Cortex of kidney (tissue), 1 donor: ENCODE measurements at places on chromosomes 13 and 19.

DNA sequence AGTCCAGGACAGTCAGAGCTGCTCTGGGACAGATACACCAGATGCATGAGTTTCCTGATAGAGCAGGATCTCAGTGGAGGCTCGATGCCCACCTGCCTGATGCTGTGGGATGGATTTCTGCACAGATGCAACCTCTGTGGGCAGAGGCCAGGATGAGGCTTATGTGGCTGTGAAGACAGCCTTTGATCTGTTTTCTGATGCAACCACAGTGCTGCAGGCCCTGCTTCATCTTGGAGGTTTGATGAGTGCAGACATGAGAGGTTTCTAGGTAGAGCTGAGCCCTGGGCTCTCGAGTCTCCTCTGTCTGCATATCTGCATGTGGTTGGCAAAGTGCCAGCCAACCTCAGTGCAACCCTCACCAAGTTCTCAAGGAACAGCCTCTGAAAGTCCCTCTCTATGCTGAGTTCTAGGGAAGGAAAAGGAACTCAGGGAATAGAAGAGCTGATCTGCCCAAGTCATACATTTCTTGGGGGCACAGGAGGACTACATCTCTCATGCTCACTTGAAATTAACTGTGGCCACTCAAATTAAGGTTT, 23.1 kb upstream of the TSHZ3 start:
- no peak for DNase-seq

DNA sequence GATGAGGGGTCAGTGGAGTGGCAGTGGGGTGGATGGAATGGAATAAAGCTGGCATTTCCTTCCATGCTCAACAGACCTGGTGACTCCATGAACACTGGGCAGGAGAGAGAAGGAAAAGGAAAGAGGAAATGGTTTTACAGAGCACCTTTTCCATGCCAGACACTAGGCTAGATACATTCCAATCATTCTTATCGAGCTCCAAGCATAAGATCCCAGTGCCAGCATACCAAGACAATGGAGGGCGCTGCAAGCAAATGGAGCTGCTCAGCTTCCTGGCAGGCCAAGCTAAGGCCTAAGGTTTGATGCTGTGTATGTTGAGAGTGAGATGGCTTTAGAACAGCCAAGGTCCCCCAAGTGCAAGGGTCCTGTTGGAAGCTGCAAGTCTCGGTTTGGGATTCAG, 113.2 kb downstream of the HSPH1 start:
- DNase-seq, result no peak

GRCh38 chr19:14400951-14401431, 18.1 kb downstream of the DDX39A start:
- no peak for DNase-seq

GRCh38 chr19:40811478-40812341, 12.7 kb downstream of the EGLN2 start:
- DNase-seq, result no peak

GRCh38 chr19:53422551-53422950, 9.2 kb upstream of the ZNF761 start:
- no peak for DNase-seq

DNA sequence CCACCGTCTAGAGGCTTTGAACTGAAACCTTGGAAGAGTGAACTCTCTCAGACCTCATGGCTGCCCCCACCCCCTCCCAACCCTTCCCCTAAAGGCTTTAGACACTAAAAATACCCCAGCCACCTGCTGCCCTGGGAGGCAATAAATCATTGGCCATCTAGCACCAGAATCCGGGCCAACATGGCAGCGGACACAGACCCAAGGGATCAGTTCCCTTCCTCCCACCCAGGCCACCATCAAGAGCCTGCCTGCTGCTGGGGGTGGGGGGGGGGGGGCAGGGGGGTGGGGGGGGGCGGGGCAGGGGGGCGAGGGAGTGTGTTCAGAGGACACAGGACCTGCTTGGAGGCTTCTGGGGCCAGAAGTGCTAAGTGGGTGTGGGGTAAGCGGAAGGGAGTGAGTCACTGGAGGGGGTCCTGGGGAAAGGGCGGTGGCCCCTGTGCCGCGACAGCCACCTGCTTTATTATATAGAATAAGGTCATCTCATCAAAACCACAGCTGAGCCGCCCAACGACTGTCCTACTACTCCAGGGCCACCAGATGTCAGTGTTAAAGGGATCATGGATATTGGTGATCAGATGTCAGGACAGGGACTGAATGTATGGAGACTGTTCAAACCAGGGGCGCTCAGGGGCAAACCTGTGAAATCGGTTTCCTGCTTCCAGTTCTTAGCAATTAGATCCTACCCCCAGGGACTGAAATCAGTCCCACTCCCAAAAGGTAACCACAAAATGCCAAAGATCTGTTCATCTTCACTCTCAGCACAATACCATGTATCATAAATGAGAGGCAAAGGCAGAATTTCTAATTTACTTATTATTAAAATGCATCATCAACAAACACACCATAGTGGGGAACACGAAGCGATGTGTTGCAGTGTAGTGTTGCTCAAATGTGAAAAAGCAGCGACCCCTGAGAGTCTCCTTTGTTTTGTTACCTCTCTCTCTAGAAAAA, 24.3 kb downstream of the ARL11 start:
- DNase-seq, result no peak

GRCh38 chr13:32255724-32256109, 59.4 kb downstream of the ZAR1L start:
- no peak for DNase-seq

- DNase-seq, result no peak
These were observed 1124.2 kb downstream of the SLITRK1 start for GRCh38 chr13:82758044-82758443.

GRCh38 chr19:49937750-49938381, 8.6 kb upstream of the NUP62 start:
- no peak for DNase-seq

DNA sequence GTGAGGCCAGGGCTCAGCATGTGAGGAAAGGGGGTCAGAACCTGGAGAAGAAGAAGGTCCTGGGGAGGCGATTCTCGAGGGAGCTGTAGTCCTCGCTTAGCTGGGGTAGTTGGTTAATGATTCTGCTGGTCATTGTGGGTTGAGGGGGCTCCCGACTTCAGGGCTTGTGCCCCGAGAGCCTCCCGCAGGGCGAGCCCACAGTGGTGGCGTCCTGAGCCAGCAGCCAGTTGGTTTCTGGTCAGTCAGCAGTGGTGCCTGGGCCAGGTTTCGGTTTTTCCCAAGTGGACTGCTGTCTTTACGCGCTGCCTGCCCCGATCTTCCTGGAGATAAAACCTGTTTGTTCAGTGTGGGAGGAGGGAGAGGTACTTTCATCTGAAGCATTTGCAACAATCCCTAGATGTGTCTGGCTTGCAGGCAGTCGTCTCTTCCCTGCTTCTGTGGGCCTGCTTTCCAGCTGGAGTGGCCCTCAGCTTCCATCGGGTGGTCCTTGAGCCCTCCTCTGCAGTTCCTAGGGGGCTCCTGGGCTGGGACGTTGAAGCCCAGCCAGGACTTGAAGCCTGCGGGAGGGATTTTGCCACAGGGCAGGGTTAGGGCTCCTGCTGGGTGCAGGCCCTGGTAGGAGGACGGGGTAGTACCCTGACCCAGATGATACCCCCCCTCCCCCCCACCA, 3.2 kb downstream of the PTBP1 start:
- no peak for DNase-seq

- no peak for DNase-seq
These were observed 24.4 kb upstream of the TNFSF11 start for GRCh38 chr13:42549552-42549936.

DNA sequence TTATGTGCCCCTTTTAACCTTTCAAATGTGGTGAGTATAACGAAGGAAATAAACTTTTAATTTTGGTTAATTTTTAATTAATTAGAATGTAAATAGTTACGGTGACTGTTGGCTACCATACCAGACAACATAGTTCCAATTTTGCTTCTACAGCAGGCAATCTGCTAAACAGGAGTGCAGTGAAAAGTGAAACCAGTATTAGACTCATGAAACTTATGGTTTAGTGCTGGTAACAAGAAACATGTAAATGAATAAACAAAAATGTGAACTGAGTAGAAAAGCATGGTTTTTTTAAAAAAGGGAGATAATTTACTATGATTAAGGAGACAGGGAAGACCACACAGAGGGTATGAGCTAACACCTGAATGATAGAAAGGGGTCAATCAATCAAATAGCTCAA, 478.4 kb downstream of the PCDH9 start:
- DNase-seq, result no peak

GRCh38 chr19:40603389-40604170, 2.4 kb downstream of the LTBP4 start:
- DNase-seq, result no peak

GRCh38 chr13:26943748-26944147, 183.2 kb upstream of the GPR12 start:
- no peak for DNase-seq

GRCh38 chr19:8697671-8698432, 743 bp downstream of the ACTL9 start:
- DNase-seq, result no peak

DNA sequence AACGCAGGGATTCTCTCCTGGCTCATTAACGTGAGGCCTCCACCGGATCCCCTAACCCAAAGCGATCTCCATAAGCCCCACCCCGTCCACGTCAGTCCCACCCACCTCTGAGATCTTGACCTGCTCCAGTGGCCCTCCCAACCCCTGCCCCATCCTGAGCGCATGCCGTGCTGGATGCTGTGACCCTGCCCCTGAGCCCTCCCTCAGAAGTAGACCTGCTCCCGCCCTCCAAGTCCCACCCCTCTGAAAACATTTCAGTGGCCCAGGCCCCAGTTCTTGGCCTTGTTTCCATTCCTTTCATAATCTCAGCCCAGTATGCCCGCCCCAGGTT, 19.9 kb downstream of the LMTK3 start:
- DNase-seq, result no peak

- DNase-seq, result no peak
These were observed 84.0 kb upstream of the LSM14A start for GRCh38 chr19:34088292-34088691.

GRCh38 chr19:16506961-16507360, 10.8 kb downstream of the C19orf44 start:
- no peak for DNase-seq

GRCh38 chr19:15905026-15905425, 7.2 kb upstream of the CYP4F2 start:
- DNase-seq, result no peak

DNA sequence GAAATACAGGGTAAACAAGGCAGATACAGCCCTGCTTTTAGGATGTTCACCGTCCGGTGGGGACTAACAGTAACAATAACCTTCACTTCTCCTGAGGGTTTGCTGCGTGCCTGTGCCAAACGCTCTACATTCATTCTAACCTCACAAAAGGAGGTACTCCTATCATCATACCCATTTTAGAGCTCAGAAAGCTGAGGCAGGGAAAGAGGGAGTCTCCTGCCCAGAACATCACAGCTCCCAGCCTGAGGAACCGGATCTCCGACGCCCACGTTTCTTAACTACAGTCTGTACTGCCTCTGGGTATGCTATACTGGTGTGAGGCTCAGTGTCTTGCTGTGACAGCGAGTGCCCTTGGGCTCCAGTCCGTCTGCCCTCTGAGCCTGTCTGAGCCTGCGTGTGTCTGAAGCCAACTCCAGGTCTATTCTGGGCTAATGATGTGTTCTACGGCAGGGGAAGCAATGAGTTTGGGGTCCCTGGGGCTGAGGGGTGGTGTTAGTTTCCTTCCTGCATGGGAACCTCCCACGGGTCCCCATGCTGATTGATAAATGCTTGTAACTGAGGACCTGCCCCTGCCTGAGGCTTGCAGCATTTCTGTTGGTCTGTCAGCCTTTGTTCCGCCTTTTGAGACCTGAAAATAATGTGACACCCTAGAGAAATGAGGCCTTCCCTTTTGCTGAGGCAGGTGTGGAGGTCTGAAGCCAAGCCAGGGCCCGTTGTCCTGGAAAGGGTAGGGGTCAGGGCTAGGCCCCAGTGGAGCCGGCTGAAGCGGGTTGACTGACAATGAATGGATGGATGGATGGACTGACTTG, 4.9 kb downstream of the LIPE start:
- no peak for DNase-seq

GRCh38 chr13:99327126-99327525, 19.9 kb upstream of the GPR183 start:
- no peak for DNase-seq

DNA sequence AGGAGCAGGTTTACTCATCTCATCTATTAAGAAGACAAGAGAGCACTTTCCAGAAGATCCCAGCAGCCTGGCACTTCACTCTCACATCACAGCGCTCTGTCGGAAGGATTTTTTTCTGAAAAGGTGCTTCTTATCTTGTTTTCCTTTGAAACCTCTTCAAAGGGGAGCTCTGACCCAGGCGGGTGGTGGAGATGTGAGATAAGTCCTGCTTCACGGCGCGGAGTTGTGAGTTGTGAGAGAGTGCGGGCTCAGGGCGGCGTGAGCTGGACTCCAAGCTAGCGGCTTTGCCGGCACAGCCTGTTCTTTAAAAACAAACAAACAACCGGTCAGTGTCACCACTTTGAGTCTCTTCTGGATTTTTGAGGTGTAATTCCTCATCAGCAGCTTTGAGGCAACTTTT, 169.0 kb upstream of the ARGLU1 start:
- no peak for DNase-seq

DNA sequence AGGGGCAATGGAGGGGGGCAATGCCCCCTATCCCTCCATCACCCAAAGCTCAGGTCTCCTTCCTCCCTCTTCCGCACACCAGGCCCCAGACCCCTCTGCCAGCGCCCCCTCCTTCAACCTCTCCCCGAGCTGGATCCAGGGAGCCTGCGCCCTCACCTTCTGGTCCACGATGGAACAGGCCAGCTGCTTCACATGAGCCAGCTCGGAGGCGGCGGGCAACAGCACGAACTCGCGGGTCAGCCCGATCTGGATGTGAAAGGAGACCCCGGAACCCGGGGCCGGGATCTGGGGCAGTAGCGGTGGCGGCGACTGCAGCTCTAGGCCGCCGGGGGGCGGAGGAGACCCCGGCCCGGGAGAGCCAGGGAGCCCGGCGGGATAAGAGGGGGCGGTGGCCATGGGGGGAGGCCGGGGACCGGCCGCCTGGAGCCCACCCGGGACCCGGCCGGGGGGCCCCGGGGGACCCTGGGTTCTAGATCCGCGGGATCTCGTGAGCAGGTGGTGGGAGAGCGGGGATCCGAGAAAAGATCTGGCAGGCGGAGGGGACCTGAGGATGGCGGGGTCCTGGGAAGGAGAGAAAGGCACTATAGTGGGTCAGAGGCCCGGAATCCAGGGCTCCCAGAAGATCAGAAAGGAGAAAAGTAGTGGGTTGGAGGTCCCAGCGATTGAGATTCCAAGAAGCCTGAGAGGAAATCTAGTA, 791 bp downstream of the PRKD2 start:
- no peak for DNase-seq

DNA sequence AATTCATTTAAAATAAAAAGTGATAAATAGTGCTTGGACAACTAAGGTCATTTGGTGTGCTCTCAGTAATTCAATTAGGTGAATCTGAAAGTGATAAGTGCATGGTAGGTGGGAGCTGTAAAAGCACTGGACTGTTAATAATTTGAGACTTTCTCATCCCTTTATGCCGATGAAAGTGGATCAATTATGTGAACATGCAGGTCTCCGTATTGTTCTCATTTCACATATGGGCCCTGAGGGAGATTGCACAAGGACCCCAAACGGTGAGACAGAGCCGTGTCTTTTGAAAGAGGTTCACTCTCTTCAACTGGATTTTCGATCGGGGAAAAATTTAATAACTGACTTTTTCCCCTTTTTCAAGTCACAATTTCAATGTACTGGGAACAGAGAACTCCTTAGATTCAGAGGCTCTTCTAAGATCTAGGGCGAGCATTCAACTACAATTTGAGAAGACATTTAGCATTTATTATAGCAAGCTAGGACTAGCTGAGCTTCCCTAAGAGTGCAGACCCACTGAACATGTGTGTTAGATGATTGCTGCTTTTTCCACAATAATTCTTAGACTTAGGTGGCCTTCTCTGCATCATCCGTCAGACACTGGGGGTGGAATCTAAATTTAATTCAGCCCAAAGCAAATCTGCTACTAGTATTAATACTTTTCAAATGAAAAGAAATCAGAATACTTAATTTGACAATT, 347.6 kb downstream of the OXGR1 start:
- DNase-seq, result no peak

- no peak for DNase-seq
These were observed 6.4 kb downstream of the ZNF808 start for GRCh38 chr19:52533901-52534300.
